GM13976 (cell line): ENCODE measurements at places on chromosomes 7 and 10.
A peak's percentile ranks its signal among the peaks of the same experiment; 100 is the strongest.

- no peak for DNase-seq
These were observed 71.4 kb downstream of the FGFR2 start for GRCh38 chr10:121526801-121527221.

DNA sequence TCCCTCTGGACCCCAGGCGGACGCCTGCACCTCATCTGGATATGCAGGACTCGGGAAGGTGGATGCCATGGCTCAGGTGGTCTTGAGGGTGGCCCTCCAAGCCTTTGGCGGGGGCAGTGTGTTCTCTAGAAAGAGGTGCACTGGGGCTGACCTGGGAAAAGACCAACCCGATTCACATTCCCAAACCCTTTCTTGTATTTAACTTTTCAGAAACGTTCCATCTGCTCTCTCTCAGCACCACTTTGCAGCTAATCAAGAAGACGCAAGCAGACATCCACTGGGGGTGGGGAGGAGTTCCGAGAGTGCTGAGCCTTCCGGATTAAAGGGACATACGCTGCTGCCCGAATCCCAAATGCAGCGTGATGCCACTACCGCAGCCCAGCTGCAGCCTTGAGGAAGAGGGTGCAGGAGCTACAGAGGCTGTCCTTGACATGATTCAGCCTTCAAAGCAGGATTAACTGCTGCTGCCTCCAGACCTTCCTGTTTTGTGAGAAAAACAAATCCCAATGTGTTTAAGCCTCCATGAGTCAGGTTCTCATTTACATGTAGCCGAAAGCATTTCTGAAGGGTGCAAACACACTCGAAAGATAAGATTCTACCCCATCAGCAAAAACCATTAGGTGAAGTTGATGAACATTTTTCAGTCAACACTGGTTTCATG, 39.9 kb downstream of the RBM17 start:
- no peak for DNase-seq

GRCh38 chr7:16357921-16358320, 63.4 kb downstream of the CRPPA start:
- no peak for DNase-seq

DNA sequence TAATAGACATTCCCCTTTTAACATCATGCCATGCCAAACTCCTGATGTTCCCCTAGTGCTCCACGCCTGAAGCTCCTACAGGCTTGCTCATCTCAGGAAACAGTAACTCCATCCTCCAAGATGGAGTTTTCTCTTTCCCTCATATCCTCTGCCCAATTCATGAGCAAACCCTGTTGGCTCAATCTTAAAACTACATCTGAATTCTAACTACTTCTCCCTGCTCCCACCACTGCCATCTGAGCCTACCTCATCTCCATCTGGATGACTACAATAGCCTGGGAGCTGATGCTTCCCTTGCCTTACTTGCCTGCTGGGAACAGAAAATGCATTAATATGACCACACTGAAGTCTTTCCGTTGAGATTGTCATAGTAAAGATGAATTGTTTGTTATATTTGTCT, 271.7 kb upstream of the MKLN1 start:
- DNase-seq = no peak

DNA sequence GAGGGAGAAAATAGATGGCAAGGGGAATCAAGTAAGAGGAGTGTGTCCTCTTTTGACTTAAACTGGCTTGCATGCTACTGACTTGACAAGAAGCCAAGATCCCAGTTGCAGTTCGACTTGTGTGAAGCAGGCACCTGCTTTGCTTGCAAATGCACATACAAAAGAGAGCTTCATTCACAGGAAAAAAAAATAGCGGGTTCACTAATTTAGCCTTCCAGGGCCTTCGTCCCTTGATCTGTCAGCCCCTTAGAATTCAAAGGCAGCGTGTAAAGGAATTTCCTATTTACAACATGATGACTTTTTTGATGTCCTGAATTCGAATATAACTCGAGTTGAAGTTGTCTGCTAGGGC, 192.1 kb downstream of the CELF2 start:
- peak; percentile 42 for DNase-seq

GRCh38 chr7:108486291-108486966, 30.2 kb upstream of the NRCAM start:
- DNase-seq = peak; percentile 31

DNA sequence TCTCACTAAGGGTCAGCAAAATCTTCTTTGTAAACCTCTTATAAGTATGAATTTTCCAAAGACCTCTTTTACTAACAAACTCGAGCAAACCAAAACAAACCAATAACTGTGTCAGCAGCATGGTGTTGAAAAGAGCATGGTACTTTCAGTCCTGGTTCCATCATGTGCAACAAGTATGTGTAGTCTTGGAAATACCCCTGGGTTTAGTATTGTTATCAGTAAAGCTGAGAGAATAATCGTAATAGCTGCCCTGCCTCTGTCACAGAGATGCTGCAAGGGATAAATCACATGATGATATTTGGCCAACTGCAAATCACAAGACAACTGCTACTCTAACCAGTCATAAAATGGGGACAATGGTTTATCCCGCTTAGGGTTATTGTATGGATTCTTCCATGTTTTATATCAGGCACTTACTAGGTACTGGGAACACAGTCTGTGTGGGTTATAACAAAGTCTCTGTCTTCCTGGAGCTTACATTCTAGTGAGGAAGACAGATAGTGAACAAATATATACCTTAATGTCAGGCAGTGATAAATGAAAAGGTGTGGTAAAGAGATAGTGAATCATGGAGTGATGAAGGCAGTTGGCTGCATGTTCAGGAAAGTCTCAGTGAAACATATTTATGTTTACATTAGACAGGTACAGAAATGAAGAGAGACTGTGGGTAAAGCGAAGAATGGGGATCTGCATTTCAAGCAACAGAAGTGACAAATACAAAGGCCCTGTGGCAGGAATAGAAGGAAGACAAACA, 60.5 kb upstream of the C10orf90 start:
- no peak for DNase-seq

GRCh38 chr10:127186813-127187212, 9.6 kb downstream of the INSYN2A start:
- no peak for DNase-seq

DNA sequence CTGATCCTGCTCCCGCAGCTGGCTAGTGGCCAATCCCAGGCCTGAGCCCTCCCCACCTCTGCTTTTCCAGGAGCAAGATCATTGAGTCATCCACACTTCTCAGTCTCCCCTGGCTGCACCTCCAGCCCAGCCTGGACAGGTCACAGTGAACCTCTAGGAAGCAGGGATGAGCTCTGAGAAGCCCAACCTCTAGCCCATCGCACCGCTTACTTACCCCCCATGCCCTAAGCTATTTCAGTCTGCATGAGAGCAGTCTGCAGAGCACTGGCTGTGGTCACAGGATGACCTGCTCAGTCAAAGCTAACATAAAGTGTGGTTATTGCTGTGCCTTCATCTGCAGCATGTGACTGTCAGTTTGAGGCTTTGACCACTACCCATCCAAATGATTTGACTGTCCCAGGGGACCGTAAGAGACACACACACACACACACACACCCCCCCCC, 129.2 kb downstream of the SORBS1 start:
- DNase-seq = peak; percentile 43

DNA sequence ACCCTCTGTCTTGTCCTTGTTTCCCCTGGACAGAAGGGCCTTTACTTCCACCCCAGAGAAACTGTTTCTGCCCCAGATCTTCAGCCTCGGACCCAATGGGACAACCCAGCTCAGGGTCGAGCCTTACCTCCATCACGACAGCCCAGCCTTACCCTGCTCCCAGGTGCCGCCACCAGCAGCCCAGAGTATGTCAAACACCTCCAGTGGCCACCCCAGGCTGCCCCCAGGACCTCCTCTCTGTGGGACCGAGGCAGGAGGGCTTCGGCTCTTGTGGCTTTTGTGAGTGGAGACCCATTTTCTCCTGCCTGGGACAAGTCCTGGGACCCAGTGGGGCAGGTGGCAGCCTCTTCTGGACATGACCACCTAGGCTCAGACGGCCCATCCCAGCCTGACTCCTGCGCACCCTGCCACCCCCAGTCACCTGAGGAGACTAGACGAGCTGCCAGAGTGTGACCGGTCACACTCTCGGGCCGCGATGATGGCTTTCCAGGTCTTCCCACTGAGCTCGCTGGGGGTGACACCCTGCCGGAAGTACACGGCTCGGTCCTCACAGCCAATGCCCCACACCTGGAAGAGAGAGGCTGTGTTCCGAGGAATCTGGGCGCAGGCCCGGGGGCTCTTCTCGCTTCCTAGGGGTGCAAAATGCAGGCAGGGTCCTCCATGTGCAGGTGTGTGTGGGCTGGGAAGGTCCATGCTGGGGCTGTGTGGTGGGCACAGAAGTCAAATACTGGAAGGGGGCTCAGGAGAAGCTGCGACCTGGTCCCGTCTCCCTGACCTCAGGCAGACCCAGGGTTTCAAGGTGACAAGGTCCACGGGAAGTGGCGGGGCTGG, 15.5 kb downstream of the TECPR1 start:
- DNase-seq = no peak

DNA sequence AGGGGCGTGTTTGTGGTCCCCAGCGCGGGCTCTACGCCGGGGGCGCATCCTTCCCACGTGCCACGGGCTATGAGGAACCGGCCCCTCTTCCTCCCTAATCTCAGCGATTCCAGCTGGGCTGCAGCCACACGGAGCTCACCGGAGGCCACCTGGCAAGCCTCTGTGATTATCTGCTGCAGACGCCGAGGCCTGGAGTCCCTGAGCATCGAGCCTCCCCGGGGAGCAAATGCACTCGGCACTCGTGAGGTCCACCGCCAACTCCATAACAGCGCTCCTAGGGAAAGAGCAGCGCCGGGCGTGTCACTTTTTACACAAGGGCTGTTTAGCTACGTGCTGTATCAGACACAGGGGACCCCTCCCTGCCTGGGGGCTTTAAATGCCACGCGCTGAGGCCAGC, 101.2 kb downstream of the DYNC2I1 start:
- DNase-seq = no peak

DNA sequence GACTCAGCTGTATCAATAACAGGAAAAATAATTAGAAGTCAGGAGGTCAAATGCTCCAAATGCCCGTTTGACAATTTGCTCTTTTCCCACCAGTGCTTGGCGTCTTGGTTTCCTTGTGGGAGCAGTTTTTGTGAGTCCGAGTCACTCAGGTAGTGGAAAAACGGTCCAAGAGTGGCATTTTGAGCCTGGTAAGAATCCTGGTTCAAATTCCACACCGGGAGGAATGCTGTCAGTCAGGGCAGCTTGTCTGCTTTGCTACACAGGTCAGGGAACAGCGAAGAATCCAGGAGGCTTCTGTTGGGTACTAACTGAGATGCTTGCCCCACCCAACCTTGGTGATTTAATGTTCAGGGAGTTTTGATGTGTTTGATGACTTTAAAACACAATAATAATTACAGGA, 209.5 kb downstream of the HERPUD2 start:
- no peak for DNase-seq

GRCh38 chr7:151648429-151648828, 128.7 kb upstream of the RHEB start:
- DNase-seq = no peak

DNA sequence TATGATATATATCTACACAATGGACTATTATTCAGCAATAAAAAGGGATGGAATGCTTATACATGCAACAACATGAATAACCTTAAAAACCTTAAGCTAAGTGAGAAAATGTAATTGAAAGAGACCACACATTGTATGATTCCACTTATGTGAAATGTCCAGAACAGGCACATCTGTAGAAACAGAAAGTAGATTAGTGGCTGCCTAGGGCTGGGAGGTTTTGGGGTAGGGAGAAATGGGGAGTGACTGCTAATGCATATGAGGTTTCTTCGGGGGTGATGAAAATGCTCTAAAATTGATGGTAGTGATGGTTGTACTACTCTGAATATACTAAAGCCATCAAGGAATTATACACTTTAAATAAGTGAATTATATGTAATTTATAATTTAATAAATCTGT, 14.7 kb downstream of the SLC16A9 start:
- DNase-seq = no peak

DNA sequence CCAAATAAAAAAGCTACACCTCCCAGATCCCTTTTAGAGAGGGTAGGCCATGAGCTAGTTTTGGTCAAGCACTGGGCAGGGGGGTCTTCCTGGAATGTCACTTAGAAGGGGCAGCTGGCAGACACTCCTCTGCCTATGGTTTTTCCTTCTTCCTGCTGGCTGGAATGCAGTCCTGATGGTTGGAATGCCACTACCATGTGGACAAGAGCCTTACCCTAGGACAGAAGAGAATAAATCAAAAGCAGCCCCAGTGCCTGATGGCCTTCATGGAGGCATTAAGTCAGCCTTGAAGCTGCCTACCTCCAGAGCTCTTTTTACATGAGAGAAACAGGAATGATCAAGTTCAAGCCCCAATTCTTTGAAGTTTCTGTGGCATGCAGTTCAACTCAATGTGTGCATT, 43.5 kb upstream of the SORBS1 start:
- no peak for DNase-seq

GRCh38 chr7:20219446-20220292, 2.5 kb upstream of the MACC1 start:
- no peak for DNase-seq

- DNase-seq = no peak
These were observed 64.7 kb downstream of the CDK14 start for GRCh38 chr7:90660819-90661218.

DNA sequence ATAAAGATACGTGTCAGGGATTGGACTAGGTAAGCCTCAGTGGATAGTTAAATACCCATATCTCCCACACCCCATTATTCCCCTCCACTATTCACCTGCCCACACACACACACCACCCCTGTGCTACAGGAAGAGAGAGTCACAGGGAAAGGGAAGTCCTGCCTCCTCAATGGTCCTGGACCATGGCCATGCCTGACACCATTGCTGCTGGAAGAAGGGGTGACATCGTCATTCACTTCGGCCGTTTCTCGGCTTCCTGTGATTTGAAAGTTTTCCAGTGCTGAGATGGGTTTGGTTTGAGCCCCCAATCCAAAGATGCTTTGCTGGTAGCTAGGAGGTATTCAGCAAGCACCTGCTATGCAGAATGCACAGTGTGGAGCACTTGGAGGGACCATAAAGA, 18.5 kb downstream of the PRKAG2 start:
- no peak for DNase-seq

DNA sequence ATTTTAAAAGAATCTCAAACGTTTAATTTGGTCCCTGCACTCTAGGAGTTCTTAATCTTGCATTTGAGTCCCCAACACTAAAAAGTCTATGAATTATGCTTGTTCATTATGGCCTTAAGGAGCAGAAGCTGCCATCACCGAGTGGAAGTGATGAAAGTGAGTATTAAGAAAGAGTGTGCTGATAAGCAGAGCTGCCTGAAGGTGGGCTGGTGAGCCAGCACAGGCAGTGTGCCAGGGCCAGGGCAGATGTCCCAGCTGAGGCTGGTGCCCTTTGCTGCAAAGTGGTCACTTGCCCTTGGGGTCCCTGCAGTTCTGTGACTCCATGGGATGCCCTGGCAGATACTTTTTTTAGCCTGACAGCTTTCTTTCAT, 72.9 kb upstream of the LOXL4 start:
- DNase-seq = no peak

DNA sequence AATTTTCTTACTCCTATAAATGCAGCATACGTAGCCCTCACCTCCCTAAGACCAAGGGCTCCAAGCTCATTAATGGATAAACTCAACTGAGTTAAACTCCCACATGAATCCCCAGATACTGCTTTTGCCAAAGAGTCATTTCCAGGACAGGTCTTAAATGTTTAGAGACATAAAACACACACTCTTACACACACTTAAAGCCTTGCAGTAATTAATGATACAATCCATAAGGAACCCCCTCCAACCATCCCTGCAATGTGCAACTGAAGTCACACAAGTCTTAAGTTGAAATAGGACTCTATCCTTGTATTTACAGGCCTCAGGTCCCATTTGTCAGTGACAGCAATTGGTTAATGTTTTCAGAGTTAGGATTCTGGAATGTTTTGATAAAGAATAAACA, 194.1 kb downstream of the FANK1 start:
- DNase-seq = no peak

GRCh38 chr7:97871659-97872024, 566 bp downstream of the ASNS start:
- no peak for DNase-seq
